ENCODE measurements at places on chromosomes 6 and 20.

DNA sequence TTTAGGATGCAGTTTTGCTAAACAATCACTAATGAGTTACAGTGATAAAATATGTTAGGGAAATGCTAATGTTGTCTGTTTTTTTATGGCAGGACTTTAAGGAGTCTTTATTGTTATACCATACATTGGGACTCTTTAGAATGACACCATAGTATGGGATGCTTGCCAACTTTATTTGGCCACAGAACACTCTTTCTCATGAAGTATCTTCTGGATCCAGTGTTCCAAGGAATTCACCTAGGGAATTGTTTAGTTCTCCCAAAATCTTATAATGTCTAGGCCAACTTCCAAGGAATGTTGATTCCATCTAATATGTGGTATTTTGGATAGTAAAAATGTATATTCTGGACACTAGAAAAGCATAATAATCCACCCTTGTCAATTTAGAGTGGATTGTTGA, 3.3 kb downstream of the RIN2 start:
- no peak for DNase-seq

GRCh38 chr20:32396646-32397160, 38.6 kb downstream of the ASXL1 start:
- DNase-seq = no peak

- DNase-seq = no peak
These were observed 83.0 kb downstream of the SNX5 start for GRCh38 chr20:17885544-17885943.

GRCh38 chr20:2890742-2891141, 17.5 kb downstream of the PTPRA start:
- DNase-seq = no peak

DNA sequence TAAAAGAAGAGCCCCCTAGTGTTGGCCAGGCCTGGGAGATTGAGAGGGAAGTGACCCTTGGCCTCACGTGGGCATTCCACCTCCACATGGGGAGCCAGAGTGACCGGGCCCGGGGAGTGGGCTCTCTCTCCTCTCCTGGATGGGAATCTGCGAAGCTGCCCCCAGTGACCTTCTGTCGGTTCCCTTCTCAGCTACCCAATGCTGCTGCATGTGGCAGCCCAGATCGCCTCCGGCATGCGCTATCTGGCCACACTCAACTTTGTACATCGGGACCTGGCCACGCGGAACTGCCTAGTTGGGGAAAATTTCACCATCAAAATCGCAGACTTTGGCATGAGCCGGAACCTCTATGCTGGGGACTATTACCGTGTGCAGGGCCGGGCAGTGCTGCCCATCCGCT, 10.1 kb upstream of the GTF2H4 start:
- no peak for DNase-seq

- no peak for DNase-seq
These were observed 57.3 kb downstream of the EYA2 start for GRCh38 chr20:46951840-46952497.

GRCh38 chr6:45378334-45378926, 696 bp upstream of the SUPT3H start:
- DNase-seq = peak; percentile 20
